ENCODE measurements at places on chromosomes 3 and 15.

DNA sequence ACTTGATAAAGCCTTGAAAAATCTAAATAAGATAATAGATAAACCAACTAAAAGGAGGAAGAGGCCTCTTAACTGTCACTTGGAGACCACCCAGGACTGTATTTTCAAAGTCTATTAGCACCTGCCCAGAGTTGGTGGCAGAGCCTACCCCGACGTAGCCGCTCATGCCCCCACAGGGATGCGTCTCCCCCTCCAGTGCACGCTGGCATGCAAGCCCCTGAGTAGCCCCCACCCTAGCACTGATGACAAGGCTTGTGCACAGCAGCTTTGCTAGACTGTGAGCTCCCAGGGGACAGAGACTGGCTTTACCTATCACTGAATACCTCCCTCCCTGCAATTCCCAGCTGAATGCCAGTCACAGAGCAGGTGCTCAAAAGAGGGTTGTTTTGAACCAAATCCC, 54.1 kb upstream of the HES1 start:
- no peak for DNase-seq

DNA sequence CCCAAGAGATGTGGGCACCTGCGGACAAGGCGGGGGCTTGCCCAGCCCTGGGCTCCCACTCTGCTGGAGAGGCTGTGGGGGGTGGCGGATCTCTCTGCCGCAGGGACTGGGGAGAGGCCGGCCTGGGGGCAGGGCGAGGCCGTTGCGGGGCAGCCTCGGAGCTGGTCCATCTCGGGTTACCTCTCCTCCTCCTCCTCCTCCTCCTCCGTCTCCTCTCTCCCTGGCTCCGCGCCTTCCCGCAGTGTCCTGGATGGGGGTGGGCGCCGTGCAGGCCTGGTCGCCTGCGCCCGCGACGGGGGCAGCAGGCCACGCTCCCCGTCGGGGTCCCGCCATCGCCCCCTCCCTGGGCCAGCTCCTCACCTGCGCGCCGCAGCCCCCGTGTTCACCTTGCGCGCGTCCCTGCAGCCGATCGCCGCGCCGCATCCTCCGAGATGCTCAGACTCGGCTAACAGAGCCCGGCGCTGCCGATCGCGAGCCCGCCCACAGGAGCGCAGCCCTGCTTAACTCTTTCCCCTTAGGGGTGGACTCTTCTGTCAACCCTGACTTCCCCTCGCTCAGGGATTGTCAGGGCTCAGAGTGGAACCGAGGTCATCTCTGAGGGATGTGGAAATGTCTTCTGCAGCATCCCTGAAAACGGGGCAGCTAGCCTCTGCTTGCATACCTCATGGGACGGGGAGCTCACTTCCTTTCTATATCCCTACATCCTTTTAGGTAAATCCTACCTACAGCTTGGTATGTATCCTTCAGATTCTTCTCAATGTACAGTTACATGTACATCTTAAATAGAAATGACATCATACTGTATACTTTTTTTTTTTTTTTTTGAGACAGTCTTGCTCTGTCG, at the start of gene PRRT3:
Gene PRRT3 (minus strand): TSS at position 447 of the 844 bp plus-strand sequence. CDS start 2,293 bp downstream, outside the sequence.
- peak; percentile 54 for DNase-seq

DNA sequence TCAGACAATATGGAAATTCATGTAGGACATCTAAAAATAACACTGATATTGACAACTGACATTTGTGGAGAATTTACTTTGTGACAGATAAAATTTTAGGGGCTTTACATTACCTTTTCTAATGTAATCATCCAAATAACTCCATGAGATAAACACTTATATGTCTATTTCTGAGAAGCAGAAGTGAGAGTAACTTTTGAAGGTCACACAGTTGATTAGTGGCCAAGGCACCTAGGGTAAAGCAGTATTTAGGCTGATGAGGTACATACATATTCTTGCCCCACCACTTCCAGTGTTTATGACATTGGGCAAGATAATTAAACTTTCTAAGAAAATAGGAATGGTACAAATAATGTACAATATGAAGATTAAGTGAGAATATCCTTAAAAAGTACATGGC, 248.4 kb downstream of the CPNE4 start:
- no peak for DNase-seq

DNA sequence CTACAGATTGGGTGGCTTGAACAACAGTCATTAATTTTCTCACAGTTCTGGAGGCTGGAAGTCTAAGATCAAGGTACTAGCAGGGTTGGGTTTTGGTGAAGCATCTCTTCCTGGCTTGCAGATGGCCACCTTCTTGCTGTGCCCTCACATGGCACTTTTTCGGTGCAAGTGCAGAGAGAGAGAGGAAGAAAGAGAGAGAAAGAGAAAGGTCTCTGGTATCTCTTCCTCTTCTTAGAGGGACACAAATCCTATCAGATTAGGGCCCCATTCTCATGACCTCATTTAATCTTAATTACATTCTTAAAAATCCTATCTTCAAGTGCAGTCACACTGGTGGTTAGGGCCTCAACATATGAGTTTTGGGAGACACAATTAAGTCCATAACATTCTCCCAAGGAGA, 167.1 kb downstream of the NFKBIZ start:
- DNase-seq: no peak

DNA sequence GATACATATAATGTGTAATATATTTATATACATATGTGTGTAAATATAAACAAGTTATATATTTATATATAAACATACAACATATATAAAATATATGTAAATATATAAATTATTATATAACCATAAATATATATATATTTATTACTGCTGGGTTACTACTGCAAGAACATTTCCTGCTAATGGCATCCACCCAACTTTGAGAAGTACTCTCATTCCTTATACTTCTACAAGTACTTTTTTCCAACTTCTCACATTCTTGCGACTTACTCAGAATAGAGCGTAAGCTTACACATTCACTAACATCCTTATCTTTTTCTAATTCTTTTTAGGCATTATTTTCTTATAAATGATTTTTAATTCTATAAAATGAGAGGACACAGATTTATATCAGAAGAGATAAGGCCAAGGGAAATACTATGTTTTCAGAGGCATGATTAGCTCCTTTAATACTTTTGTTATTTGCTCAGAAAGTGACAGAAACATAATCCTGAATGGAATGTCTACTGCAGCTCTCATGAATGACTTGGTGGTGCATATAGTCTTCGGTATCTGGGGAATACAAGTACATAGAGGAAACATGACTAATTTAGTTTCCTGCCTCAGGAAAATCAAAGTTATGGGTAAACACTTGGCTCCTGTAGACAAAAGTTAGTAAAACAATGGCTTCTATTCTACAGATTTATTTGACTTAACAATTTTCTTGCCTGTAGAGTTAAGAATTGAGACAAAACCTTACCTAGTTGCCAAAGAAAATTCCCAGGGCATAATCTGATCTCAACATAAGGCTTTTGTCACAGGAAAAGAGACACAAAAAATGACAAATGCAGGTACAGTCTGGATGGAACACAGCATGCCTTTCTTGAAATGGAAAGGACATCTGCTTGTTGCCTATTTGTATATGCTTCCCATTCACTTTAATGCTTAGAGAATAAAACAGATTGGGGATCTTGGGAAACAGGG, 453.9 kb downstream of the SQOR start:
- DNase-seq: no peak

GRCh38 chr3:112042842-112043280, 8.3 kb downstream of the TMPRSS7 start:
- DNase-seq: no peak

DNA sequence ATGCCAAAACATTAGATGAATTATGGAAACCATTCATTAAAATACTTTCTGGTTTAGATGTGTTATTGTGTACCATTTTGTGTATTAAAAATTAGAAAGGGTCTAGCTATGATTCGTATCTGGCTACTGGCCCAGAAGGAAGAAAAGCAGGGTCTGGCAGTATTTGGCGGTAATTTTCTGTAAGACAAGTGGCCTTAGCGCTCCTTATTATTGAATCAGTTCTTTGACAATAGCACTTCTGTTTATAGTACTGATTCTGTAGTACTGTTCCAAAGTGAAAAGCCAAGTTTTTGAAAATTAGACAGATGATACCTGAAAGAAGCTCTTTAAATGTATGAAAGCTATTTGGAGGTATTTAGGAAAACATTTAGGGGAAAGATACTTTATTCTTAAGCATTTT, 10.2 kb downstream of the GLCE start:
- no peak for DNase-seq

DNA sequence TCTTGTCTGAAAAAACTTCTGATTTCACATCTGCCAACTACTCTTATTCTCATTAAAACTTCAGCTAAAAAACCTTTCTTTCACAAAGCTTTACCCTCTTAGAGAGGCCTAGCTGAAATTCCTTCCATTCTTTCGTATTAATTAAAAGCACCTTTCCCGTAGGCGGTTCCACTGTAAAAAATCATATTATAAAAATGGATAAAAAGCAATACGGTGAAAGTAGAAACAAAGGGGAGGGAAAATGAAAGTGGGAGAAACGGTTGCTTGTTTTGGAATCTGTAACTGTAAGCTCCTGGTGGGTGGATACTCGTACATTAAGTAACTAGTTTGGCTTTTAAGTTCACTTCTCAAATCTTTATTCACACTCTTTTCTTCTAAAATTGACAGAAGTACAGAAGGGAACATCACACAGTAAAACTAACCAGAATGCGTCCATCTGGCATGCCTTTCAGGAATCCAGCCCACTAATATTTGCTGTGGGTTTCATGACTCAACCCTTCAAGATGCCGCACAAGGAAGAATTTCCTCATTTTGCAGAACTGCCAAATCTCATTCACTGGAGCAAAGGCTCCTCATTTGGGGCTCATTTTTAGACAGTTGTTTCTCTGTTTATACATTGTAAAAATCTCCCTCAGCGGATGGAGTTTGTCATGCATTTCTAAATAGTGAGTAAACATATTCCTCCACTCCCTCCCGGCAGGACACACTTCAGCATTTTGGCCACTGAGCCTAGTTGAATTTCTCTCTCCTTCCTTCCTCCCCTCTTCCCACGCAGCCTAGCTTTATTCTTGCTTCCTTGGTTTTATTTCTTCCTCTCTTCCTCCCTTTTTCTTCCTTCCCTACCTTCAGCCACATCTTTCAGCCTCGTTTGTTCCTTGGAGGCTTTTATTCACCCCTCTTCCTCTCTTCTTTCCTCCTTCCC, 419.5 kb upstream of the NAALADL2 start:
- DNase-seq: peak; percentile 33

DNA sequence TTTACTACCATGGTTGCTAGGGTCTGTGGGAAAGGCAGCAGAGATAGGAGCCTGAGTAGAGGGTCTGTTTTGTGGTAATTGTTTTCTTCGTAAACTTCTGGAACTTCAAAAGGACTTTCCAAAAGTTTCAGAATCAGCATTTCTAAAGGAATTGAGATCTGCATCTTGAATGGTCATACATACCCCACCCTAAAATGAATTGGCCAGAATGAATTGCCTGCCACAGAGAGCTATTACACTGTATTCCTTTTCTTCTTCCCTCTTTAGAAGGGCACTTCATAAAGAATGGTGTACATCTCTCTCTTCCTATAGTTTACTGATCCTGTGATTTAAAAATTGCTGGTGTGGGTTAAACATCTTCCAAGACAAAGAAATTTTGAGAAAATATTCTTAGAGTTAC, 525.7 kb downstream of the NLGN1 start:
- no peak for DNase-seq

- no peak for DNase-seq
Measured at GRCh38 chr3:17941766-17942165, 199.3 kb upstream of the TBC1D5 start.

DNA sequence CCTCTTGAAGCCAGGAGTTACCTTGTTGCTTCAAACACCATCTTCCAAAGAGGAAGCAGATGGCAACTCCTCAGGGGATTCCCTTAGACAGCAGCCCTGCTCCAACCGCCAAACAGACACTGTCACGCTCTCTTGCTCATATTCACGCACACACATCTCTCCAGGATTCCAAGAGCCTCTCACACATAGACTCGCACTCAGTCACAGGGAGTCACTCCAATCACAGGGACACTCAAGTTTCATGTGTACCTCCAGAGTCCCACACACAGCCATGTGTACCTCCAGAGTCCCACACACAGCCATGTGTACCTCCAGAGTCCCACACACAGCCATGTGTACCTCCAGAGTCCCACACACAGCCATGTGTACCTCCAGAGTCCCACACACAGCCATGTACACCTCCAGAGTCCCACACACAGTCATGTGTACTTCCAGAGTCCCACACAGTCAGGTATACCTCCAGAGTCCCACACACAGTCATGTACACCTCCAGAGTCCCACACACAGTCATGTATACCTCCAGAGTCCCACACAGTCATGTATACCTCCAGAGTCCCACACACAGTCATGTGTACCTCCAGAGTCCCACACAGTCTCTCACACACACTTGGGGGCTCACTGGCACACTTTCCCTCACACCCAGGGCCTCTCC, 6.1 kb downstream of the VWA5B2 start:
- DNase-seq: no peak

DNA sequence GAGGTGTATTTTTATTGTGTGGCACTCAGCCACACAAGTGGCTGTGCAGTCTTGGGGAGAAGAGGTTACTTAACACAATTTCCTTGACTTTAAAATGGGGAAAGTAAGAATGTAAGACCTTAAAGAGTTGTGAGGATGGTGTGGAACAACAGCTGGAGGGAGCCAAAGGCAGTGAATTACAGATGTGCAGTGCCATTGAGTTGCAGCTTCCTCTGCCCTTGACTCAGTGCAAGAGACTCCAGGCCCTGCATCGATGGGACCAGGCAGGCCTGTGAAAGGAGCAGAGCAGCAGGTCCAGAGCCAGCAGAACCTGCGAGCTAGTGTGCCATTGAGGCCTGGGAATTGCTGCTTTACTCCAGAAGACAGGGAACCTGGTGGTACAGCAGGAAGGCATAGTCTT, 27.2 kb downstream of the EEFSEC start:
- no peak for DNase-seq

DNA sequence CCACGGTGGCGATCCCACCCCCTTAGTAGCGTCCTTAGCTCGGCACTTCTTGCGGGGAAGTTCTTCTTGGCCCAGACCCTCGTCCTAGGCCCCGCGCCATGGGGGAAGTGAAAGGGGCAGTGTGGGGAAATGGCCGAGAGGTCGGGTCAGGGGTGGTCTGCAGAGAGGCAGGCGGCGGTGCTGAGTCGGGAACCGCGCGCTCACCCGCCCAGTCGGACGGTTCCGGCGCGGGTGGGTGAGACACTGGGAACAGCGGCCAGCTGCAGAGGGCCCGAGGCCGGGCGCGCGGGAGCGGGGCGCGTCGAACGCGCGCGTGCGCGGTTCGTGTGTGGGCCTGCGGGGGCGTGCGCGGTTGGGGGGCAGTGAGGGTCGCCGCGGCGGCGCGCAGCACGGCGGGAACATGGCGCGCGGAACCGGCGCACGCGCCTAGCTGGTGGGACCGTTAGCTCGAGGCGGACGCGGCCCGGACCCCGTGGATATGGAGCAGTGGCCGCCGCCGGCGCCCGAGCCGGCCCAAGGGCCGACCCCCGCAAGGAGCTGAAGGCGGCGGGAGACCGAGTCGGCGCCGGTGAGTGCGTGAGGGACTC, 246.9 kb downstream of the GOLGA6L6 start:
- DNase-seq: no peak

- DNase-seq: no peak
Measured at GRCh38 chr15:82139823-82140268, 94.0 kb upstream of the MEX3B start.
